NCI-H187 (cell line): ENCODE measurements at places on chromosomes 3 and 15.

GRCh38 chr3:11629716-11630115, 14.0 kb downstream of the VGLL4 start:
- no peak for DNase-seq

GRCh38 chr3:81692766-81693165, 68.7 kb downstream of the GBE1 start:
- no peak for DNase-seq

DNA sequence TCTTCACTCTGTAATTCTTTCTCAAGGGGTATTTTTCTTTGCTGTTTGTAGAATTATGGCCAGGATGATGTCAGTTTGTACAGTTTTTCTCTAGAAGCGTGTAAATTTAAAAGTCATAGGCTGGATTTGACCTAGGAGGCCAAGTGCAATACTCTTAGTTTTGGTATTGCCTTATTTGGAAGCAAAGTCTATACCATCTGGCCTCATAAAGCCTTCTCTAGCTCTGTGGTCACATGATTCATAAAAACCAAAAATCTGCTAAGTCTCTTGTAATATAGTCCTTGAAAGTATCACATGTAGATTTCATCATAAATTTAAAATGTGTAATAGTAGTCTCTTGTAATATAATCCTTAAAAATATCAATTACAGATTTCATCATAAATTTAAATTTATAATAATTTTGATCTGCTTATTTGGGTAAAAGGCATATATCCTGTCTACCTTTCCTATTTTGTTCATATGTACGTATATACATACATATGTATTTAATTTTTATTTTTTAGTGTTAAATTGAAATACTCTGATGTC, 25.6 kb downstream of the TEX9 start:
- DNase-seq: no peak

DNA sequence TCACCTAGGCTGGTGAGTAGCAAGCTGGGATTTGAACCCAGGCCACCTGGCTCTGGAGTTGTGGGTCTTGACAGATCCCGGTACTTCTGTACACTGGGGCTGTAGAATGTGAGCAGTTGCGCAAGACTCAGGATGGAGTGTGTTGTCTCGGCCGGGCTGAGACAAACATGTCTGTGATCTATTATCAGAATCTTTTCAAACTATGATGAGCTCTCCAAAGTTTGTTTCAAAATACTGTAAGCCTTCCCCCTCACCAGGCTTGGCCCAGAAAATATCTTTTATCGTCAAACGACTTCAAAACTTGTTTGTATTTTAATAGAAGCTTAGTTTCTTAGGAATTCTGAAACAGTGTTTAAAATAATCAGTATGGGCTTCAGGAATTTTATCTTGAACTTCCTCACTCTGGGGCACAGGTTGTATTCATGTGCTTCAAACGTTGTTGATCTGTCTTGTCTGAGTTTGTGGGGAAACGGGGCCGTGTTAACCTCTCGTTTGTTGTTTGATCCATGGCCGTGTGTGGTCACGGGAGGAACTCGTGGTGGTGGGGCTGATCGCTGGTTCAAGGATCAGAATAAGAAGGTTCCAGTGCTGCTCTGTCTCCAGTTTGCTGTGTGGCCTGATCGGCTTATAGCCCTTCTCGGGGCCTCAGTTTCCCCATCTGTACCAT, 40.3 kb upstream of the TFRC start:
- DNase-seq: no peak

GRCh38 chr3:149020196-149020838, 29.0 kb downstream of the GYG1 start:
- DNase-seq: no peak

DNA sequence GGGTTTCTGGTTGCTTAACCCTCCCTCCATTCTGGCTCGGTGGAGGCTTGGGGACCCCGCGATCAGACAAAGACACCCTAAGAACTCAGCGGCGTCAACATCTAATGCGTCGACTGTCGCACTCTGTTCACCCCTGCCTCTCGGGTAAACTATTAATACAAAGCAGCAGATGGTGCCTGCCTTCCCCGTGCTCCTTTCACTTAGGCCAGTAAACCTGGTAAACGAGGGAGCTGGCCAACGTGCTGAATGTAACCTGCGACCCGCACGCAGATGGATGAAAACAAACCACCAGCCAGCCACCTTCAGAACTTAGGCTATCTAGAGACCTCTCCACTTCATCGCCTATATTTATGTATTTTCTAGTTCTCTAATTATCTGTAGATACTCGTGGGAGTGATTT, 848 bp upstream of the CADPS start:
- DNase-seq: no peak

DNA sequence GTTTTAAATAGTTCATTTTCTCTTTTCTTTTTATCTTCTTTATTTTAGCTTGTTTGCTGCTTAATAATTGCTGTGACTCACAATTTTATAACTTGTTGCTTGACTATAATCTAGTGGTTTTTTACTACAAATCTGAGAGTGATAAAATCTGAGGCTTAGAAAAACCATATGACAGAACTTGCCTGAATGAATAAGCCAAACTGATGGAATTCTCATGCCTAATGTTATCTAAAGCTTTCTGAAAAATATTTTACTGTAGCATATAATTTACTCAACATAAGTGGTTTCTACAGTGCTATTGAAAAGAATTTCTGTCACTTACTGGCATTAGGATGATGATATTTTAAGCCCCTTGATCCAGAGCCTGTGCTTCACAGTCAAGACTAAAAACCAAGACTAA, 175.1 kb downstream of the VGLL3 start:
- no peak for DNase-seq

DNA sequence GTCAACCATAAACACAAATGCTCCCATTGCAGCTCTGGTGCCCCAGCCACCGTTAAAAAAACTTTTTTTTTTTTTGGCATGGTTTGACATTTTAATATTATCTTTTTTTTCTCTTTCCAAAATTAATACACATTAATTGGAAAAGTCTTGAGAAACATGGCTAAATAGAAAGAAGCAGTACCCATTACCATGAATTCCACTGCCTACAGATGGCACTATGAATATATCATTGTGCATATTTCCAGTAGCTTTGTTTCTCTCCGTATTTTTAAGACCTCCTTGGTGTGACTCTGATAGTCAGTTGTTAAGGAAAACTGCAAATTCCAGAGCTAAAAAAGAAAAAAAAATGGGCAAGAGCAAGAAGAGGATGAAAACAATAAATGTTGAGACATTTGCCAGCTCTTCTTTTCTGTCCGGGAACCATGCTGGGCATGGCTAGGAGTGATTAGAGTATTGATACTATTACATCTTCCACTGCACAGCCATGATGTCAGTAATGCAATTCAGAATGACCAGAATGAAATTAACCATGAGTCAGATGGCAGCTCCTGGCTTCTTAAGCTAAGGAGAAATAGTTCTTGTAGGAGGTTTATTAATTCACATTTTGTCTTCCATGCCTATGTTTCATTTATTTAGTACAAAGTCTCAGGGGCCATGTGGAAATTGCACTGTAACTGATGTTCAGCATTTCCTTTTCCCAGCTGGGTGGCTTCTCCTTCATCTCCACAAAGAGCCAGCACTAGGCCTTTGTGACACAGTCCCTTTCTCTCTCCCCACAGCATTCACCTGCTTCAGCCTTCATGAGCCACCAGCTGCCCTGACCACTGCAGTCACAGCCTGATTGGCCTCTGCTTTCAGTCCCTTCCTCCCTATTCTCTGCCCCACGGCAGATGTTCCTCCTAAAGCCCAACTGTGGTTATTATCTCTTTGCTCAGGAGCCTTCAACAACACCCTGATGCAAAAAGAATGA, 31.8 kb downstream of the SLC7A14 start:
- no peak for DNase-seq

GRCh38 chr3:42702982-42703694, 540 bp upstream of the HHATL start:
- no peak for DNase-seq

GRCh38 chr15:78120523-78120922, 10.7 kb downstream of the CIB2 start:
- no peak for DNase-seq

DNA sequence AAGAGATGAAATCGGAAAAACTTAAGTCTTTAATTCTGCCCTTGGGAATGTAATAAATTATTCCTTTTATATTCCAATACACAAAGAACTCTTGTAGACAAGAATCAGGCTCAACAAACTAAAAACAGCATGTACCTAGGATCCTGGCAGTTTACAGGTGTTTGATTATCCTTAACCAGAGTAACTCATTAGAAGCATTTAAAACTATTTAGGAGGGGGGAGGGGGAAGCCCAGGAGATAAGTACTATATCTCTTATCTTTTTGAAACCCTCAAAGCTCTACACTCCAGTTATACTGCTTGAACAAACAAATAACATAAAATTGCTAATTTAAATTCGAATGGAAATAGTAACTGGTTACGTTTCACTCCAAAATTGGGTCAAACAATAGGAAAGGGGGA, 1.9 kb downstream of the CNBP start:
- no peak for DNase-seq

GRCh38 chr15:96345560-96346399, 15.3 kb downstream of the NR2F2 start:
- DNase-seq: no peak

DNA sequence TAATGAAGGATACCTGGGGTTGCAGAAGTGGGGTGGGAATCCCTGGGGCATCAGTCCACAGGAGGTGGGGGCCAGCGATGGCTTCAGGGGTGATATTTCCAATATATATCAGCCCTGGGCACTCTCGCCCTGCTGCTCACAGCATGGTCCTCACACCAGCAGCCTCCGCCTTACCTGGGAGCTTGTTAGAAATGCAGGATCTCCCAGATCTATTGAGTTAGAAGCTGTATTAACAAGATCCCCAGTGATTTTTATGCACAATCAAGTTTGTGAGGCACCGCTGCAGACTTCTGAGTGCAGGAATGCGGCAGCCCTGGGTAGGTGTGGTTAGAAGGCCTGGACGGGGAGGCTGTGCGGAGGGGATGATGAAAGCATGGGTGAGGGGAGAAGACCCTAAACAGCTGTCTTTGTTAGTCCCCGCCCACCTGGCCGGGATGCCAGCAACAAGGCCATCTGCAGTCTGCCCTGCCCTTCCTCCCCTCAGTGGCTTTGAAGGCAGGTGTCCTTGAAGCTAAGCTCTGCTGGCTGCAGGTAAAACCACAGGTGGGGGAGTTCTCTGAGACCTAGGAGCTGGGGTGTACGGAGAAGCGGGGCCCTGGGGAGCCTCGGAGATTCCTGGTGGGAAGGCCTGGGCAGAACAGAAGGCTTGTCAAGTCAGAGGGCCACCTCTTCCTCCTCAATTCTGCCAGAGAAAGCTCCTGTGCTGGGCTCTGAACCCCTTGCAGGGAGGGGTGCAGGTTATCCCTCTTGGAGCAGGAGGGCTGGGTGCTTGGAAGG, 11.4 kb downstream of the FAM107A start:
- DNase-seq: no peak

DNA sequence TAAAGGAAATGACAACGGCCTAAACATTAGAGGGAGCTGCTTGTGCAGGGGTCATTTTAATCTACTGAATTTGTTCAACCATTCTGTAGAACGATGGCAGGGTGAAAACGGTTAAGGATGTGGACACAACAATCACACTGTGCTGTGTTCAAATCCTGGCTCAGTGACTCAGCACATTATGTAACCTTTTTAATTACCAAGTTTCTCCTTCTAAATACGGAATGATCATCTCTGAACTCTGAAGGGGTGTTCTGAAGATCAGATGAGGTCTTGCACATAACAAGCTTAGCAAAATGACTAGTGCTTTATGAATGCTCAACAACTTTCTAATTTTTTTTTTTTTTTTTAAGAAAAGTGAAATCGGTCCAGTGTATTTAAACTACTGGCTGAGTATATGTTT, 592.8 kb downstream of the FOXP1 start:
- DNase-seq: no peak

DNA sequence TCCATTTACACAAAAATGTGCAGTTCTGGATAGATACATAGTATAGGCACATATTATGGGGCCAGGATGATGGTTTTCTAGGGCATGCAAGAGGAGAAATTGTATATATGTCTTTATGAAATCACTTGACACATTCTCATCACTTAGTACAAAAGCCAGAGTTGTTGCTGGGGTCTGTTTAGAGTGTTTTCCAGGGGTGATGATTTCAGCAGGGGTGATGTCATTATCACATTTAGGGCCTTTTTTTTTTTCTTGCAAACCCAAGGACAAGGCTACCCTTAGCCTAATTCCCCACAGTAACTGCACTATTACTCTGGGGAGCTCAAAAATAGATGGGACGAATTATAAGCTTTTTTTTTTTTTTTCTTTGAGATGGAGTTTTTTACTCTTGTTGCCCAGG, 3.6 kb downstream of the ZNF589 start:
- DNase-seq: no peak

GRCh38 chr15:91291673-91292072, 191.6 kb downstream of the SV2B start:
- no peak for DNase-seq

- DNase-seq: no peak
These were observed 38.8 kb downstream of the AKAP13 start for GRCh38 chr15:85419161-85419560.

GRCh38 chr15:63522225-63522578, 17.8 kb downstream of the USP3 start:
- DNase-seq: peak; percentile 6

DNA sequence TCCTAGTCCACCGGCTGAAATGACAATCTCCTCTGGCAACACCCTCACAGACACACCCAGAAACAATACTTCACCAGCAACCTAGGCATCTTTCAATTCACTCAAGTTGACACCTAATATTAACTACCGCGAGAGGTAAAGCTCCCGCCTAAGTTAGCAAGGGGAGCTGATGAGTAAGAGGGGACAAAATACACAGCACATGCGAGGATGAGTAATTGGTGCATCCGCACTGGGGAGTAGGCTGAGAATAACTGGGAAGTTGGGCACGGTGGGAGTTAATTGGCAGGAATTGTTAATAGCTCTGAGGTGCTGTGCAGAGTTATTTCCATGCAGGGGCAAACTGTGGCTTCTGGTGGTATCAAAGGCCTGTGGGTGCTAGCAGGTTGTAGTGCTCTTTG, 14.5 kb upstream of the PLD1 start:
- DNase-seq: no peak

GRCh38 chr3:55860049-55860721, 373.1 kb upstream of the WNT5A start:
- DNase-seq: no peak

DNA sequence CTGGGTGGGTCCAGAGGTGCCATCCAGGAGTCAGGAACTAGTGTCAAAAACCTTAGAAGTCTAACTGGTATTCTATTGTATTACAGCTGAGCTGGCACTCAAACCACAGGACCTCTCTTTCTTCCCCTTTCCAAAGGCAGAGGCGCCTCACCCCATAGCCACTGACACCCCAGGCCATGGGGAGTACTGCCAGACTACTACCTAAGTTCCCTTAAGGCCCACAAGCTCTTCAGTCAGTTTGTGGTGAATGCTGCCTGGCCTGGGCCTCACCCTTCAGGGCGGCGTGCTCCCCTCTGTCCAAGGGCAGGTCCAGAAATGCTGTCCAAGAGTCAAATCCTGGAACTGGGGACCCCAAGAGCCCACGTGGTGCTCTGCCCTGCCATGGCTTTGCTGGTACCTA, 43.0 kb upstream of the FGF7 start:
- DNase-seq: no peak

DNA sequence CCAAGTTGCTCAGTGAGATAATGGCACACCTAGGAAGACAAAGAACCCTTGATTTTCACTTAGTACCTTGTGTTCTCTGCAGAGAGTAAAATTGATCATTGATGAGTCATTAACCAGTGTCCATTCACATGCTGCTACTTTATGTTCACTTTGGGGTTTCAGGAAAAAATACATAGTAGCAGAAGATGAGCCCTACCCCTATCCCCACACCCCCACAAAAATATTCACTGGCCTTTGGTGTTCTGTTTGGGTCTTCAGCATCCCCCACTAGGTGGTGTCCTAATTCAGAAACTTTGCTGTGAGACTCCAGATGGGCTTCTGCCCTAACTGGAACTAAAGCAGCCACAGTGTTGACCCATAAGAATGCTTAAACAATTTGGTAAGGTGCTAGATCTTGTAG, 178.8 kb downstream of the KLHL25 start:
- no peak for DNase-seq
